ENCODE measurements at places on chromosomes 5 and 9.

GRCh38 chr5:153373130-153373498 lies 117.4 kb upstream of the GRIA1 start:
- no peak for DNase-seq

DNA sequence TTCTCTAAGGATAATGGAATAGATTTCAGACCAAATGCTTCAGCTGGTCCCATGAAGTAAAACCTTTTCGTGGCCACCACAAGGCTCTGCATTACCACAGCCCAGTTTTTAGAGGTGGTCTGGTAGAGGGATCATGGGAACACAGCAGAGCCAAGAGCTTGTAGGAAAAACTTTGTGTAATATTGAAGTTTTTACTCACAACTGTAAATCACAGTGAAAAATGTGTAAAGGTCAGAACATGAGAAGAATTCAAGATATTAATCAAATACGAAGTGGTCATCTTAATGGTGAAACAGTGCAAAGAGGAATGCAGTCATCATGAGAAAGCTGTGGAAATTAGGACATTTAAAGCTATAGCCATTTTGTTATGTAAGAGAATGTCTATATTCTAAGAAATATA lies 197.5 kb downstream of the NPR3 start:
- DNase-seq = no peak

DNA sequence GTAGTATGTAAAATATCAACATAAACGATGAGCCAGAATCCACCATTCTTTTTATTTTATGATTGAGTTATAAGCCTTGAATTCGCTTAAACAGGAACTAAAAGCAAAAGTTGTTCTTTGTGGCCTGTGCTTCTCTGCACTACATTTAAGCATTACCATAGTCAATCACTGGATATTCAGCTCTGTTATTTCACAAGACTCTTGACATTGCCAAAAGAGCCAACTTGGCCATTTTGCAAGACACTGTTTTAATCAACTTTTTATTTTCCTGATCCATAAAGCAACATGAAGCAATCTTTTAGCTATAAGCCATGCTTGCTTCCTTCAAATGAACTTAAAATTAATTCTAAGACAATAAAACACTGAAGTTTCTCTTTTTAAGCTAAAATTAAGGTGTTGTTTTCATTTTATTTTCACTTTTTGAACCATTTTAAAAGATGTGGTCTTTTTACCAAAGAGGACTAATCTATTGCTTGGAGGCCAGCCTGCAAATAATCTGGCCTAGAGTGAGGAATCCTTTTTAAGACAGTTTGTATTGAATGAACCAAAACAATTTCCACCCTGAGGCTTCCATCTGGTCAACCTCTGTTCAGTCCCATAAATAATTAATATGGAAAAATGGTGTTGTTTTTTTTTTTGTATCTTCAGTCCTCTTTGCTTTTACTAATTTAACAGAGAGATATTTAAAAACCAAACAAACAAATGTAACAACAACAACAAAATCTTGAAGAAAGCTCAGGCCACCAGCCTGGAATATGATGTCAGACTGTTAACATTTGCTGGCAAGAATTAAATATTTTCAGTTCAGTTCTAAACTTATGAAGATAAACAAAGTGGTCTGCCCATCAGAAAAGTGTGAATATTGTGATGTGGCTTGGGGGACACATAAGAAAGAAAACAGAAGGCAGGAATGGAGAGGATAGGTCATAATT lies 274.4 kb downstream of the MARCHF11 start:
- DNase-seq = peak; percentile 23

DNA sequence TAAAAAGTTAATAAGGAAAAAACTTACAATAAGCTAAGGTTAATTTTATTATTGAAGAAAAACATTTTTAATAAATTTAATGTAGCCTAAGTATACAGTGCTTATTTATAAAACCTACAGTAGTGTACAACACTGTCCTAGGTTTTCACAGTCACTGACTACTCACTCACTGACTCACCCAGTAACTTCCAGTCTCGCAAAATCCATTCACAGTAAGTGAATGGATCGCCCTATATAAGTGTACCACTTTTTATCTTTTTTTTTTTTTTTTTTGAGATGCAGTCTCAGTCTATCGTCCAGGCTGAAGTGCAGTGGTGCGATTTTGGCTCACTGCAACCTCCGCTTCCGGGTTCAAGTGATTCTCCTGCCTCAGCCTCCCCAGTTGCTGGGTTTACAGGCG lies 47.7 kb downstream of the FNIP1 start:
- DNase-seq = no peak

DNA sequence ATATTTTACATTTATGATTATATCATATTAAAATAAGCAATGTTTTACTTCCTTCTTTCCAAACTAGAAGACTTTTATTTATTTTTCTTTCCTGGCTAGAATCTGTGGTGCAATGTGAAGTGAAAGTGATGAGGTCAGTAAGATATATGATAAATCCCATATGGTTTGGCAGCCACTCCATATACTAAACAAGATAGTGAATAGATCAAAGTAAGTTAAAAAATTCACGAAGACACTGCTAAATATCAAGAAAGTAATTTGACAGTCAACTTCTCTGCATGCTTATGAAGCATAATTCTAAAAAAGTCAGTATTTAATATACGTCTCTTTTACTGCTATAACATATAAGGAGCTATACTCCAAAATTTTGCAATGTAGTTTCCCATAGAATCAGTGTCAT lies 972.8 kb downstream of the DTWD2 start:
- DNase-seq = no peak

GRCh38 chr5:157387683-157388093 lies 72.3 kb upstream of the NIPAL4 start:
- DNase-seq = peak; percentile 75

Measured in fibroblast of the conjunctiva (primary cell).